ENCODE measurements at places on chromosomes 5 and 9.

- no peak for DNase-seq
Observed at GRCh38 chr5:30605693-30606268, 587.7 kb upstream of the CDH6 start.

DNA sequence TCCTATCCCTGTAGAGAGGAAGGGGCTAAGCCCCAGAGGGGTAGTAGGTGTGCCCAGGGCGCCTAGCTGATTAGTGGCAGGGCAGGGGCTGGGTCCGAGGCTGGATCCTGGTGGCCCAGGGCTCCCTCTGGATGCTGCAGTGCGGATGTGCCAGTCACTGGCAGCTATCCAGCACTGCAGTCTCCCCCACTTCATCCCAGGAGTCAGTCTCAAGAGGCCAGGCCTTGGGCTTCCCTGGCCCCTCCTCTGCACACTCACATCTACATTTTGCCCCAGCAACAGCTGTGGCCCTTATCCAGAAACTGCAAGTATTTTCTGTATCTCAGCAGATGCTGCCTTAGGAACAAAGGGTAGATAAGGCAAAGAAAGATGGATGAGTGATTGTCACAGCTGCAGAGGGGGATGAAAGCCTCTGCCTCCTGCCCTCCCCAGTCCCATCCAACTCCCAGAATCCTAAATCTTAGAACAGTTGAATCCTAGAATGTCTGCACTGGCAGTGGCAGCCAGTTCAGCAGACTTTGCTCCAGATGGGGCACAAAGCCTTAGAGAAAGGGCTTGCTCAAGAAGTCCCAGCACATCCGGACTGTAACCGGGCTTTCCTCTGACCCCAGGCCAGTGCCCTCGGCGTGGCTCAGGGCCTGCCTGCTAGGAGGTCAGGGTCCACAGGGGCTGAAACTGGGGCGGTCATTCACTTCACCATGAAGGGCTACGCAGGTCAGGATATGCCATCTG, 1.6 kb downstream of the ANXA6 start:
- peak; percentile 26 for DNase-seq

DNA sequence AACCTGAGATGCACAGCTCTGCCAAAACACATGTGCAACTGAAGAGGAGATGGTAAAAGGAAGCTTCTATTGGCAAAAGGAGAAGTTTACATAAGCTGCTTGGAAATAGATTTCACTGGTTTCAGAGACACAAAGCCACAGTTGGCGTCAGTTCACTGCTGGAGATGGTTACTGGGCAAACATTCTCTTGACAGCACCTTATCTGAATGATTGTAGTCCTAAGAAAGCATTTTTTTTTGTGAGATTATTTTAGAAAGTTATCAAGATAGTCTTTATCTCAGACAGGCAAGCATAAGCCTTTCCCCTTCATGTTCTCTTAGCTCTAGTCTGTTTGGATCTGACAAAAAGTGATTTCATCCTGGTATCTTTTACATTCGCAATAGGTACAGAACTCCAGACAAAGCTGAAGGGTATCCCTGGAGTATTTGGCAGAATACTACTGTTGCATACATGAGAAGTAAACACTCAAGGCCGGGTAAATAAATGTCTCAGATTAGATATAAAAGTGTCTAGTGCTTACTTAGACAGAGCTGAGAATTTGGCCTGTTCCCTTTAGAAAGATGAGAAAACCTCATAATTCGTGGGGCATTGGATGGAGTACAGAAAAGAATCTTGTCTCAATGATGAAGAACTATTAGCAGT, 1668.0 kb upstream of the NUDT12 start:
- no peak for DNase-seq

GRCh38 chr5:96855031-96855872, 21.0 kb upstream of the ERAP2 start:
- DNase-seq, result no peak

- DNase-seq, result no peak
Observed at GRCh38 chr9:127518091-127518856, 67.0 kb downstream of the LRSAM1 start.

DNA sequence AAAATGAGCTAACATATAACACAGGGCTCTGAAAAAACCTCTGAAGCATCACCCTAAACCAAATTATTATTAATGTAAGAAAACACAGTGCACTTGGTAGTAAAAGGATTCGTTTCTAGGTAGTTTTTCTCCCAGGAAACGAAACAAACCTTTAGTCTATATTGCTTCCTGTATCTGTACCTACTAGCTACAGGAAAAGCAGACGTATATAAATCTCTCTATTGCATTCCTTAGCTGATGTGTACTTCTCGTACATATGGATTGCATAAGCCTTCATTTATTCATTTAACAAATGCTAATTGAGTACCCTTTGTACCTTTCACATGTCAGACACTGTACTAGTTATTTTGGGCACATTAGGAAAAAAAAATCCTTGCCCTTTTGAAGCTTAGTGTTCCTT, 85.0 kb upstream of the RASA1 start:
- DNase-seq, result no peak

Measured in heart right ventricle (tissue), 16 donors.